ENCODE measurements at places on chromosomes 7 and 10. TPM values are rescaled to one million over a fixed set of nuclear protein-coding genes. Genes with fewer than 3 reads are reported as not detected.

Gene RPP30
- 23.7 TPM for total RNA-seq

Gene OPN1SW
- not detected for total RNA-seq

Gene OR2A7
- total RNA-seq: 2.2 TPM

Gene TRPV5
- 0.20 TPM for total RNA-seq

Gene AVPI1
- total RNA-seq: 35.8 TPM

Gene GSDME
- 5.3 TPM for total RNA-seq

Gene EPO
- not detected for total RNA-seq

Gene CALY
- total RNA-seq: 0.57 TPM

Gene BAIAP2L1
- total RNA-seq: 1.7 TPM

Gene PKD1L1
- 0.40 TPM for total RNA-seq

- no peaks in the 10 kb centered on the region for H3K27me3 ChIP-seq
- DNase-seq: no peak
- H3K4me1 ChIP-seq: peaks cover 4% of the 10 kb centered on the region
- no peak overlapping the region for H3K4me3 ChIP-seq
These were observed 38.5 kb downstream of the C1GALT1 start for GRCh38 chr7:7220821-7221220.

GRCh38 chr7:129257168-129257567 lies 32.3 kb downstream of the AHCYL2 start:
- H3K36me3 ChIP-seq: no peaks in the 10 kb centered on the region
- H3K4me1 ChIP-seq: no peaks in the 10 kb centered on the region
- H3K27ac ChIP-seq: no peak overlapping the region
- H3K27me3 ChIP-seq: no peaks in the 10 kb centered on the region

GRCh38 chr7:47670729-47671128 lies 88.8 kb upstream of the TNS3 start:
- DNase-seq: peak; percentile 90
- H3K27ac ChIP-seq: peak overlapping the region; percentile 92
- H3K27me3 ChIP-seq: no peaks in the 10 kb centered on the region
- no peak overlapping the region for H3K4me3 ChIP-seq
- H3K36me3 ChIP-seq: no peaks in the 10 kb centered on the region

GRCh38 chr7:120033114-120033513 lies 239.9 kb upstream of the KCND2 start:
- no peak overlapping the region for H3K4me3 ChIP-seq
- H3K27ac ChIP-seq: no peak overlapping the region
- no peaks in the 10 kb centered on the region for H3K36me3 ChIP-seq
- no peaks in the 10 kb centered on the region for H3K27me3 ChIP-seq

DNA sequence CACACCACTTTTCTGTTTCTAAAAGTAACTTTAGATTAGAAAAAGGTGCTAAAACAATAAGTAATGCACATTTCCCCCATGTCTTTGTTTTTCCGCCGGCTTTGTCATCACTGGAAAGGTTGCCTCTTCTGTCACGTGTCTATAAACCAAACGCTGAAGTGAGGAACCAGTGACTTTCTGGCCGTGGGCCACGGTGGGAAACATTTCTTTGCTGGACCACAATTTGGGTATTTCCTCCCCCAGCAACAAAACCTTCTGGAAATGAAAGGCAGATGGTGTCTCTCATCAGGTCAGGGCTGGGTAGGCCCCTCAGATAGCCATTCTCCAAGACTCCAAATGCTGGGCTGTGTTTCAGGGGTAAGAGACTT lies 174.5 kb downstream of the SH3PXD2A start:
- H3K27me3 ChIP-seq: no peaks in the 10 kb centered on the region
- no peak for DNase-seq
- H3K36me3 ChIP-seq: no peaks in the 10 kb centered on the region
- peaks cover 44% of the 10 kb centered on the region for H3K4me1 ChIP-seq

DNA sequence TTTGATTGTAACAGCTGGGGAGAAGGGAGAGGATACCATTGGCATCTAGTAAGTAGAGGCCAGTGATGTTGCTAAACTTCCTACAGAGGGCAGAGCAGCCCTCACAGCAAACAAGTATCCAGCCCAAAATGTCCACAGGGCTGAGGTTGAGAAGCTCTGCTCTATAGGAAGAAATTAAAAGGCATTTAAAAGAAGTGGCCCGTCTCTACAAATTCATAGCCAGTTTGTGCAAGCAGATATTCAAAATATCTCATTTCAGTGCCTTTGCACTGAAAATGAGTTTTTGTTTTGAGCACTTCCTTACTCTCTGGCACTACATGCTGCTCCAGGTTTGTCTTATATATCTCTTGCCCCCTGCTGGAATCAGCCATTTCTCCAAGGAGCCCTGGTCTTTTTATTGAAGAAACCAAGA lies 330.0 kb downstream of the BBS9 start:
- DNase-seq: no peak
- H3K4me3 ChIP-seq: no peak overlapping the region
- no peaks in the 10 kb centered on the region for H3K27me3 ChIP-seq
- H3K36me3 ChIP-seq: no peaks in the 10 kb centered on the region
- no peaks in the 10 kb centered on the region for H3K4me1 ChIP-seq

DNA sequence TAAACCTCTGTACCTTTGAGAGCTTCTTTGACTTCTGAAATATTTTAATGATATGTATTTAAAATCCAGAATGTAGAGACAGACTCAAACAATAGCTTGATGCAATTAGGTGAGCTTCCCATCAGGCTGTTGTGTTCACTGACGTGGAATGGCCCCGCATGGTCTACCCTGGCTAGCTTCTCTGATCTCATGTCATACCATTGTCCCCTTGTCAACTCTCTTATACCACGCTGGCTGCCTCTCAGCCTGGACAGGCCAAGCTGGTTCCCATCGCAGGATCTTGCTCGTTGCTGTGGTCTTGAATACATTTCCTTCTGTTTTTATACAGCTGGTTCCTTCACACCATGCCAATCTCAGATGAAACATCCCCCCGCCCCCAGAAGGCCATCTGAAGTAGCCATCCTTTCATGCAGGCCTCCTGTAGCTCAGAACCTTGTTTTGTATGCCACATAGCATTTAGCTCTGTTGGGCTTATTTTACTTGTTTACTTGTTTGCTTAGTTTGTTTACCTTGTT lies 84.2 kb downstream of the FANK1 start:
- H3K27ac ChIP-seq: no peak overlapping the region
- H3K36me3 ChIP-seq: no peaks in the 10 kb centered on the region
- no peak overlapping the region for H3K4me3 ChIP-seq
- no peaks in the 10 kb centered on the region for H3K27me3 ChIP-seq

DNA sequence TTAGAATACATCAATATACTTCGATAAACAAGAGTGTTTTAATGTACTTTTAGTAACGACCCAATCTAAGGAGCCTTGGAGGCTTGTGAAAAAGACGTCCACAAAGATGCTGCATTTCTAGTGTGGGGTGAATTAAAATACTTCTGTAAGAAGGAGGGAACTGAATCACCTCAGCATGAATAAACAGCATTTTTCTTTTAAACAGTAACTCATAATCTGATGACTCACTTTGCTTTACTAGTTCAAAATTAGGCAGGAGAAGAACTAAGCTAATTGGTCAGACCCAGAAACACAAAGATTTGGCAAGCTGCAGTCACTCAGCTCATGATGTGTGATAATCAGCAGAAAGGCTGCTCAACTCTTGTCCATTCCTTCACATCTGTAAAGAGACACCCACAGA lies 24.2 kb downstream of the NCOA4 start:
- H3K4me1 ChIP-seq: peaks cover 24% of the 10 kb centered on the region
- H3K27ac ChIP-seq: no peak overlapping the region
- peaks cover 2% of the 10 kb centered on the region for H3K36me3 ChIP-seq
- H3K27me3 ChIP-seq: no peaks in the 10 kb centered on the region
- no peak for DNase-seq
- H3K4me3 ChIP-seq: no peak overlapping the region

Data from spleen (tissue), 13 donors.